ENCODE measurements at places on chromosomes 1 and 21. TPM values are rescaled to one million over a fixed set of nuclear protein-coding genes. Genes with fewer than 3 reads are reported as not detected.
A peak's percentile ranks its signal among the peaks of the same experiment; 100 is the strongest.

DNA sequence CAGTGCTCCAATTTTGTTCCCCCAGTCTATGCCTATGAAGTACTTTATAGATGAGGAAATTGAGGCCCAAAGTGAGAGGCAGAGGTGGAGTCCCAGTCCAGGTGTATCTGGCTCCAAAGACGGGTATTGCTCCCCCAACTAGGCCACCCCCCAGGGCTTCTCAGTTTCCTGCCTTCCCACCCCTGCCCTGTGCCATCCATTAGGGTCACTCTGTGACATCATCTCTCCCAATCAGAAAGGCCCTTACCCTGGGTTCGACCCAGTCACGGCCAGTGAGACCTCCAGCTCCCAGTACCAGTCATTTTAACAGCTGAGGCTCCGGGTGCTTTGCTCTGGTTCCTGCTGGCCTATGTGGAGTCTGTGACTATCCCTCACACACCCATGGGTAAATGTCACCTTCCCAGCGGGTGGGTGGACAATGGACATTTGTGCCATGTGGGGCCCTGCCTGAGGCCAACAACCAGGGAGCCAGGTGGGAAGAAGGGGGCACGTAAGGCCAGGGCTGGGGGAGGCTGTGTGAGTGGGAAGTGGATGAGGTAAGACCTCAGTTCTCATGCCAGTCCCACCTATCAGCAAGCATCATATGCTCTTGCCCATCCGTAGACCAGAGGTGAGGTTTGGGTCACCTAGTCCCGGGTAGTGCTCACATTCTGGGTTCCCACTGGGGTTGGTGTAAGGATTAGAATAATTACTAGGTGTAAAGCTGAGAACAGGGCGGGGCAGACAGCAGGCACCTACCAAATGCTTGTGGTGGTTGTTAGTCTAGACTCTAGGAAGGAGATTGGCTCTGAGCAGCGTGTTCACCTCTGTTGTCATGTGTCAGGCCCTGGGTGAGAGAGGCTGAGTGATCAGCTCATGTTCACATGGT lies 685.9 kb downstream of the MATN1 start:
- no peaks in the 10 kb centered on the region for H3K4me1 ChIP-seq
- no peak overlapping the region for H3K4me3 ChIP-seq
- H3K36me3 ChIP-seq: no peaks in the 10 kb centered on the region
- H3K27ac ChIP-seq: no peak overlapping the region

Gene LCE3D
- not detected for total RNA-seq

- H3K4me1 ChIP-seq: no peaks in the 10 kb centered on the region
- H3K27ac ChIP-seq: no peak overlapping the region
- DNase-seq: no peak
- no peaks in the 10 kb centered on the region for H3K27me3 ChIP-seq
Observed at GRCh38 chr1:29454616-29455380, 218.5 kb downstream of the PTPRU start.

Gene RHEX
- total RNA-seq: 4.6 TPM

DNA sequence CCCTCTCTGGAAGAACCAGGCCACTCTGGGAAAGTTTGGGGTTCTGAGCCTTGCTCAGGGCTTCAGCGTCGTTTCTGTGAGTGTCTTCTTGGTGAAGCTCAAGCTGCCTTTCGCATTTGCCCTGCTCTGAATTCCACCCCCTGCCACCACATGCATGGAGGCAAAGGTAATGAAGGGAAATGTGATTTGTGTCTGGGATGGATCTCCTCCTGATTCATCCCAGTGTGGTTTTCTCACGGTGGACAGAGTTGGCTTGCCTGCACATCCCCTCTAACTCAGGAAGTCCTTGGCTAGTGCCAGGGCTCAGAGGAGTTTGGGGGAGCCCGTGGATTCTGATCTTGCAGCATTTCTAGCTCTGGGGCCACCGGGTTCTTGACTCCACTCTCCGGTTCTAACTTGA lies 173.6 kb upstream of the RAB4A start:
- no peak overlapping the region for H3K27ac ChIP-seq
- H3K4me1 ChIP-seq: no peaks in the 10 kb centered on the region
- no peak overlapping the region for H3K4me3 ChIP-seq
- no peak for DNase-seq
- H3K36me3 ChIP-seq: no peaks in the 10 kb centered on the region
- no peaks in the 10 kb centered on the region for H3K27me3 ChIP-seq

DNA sequence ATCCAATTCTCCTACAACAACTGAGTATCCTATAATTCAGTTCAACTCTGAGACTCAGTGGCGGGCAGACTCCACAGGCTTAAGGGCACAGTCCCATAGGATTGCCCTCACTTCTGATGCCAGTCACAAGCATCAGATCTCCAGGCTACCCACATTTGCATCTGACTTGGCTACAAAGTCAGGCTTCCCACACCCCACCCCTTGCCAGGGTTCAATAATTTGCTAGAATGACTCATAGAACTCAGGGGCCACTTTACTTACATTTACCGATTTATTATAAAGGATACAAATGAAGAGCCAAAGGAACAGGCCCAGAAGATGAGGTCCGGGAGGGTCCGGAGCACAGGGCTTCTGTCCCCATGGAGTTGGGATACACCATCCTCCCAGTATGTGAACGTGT lies 36.0 kb upstream of the SLAMF9 start:
- H3K4me1 ChIP-seq: no peaks in the 10 kb centered on the region
- no peaks in the 10 kb centered on the region for H3K36me3 ChIP-seq
- no peak overlapping the region for H3K4me3 ChIP-seq

- H3K27ac ChIP-seq: no peak overlapping the region
- no peaks in the 10 kb centered on the region for H3K36me3 ChIP-seq
- H3K4me1 ChIP-seq: no peaks in the 10 kb centered on the region
Observed at GRCh38 chr21:27076025-27076424, 109.1 kb upstream of the ADAMTS5 start.

GRCh38 chr1:47522935-47523834 lies 85.3 kb downstream of the FOXD2 start:
- no peak overlapping the region for H3K27ac ChIP-seq
- H3K36me3 ChIP-seq: no peaks in the 10 kb centered on the region
- H3K4me1 ChIP-seq: no peaks in the 10 kb centered on the region
- no peaks in the 10 kb centered on the region for H3K27me3 ChIP-seq
- H3K4me3 ChIP-seq: no peak overlapping the region
- no peak for DNase-seq

DNA sequence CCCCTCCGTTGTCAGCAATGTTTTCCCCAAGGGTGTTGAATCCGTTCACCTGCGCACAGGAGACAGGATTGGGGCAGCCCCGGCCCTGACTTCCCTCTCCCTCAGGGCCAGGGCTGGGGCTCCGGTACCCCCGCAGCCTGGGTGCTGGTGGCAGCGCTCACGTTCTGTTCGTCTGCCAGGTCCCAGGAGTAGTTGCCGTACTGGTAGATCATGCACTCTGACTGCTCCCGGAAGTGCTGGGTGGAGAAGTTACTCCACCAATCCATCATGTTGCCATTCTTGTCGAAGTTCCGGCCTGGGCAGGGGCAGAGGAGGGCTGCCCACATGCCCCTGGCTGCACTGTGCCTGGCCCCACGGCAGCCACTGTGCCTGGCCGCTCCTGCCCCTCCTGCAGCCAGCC lies 6.1 kb downstream of the PRXL2B start:
- no peak overlapping the region for H3K4me3 ChIP-seq
- H3K27ac ChIP-seq: no peak overlapping the region
- peak; percentile 69 for DNase-seq
- peaks cover 2% of the 10 kb centered on the region for H3K4me1 ChIP-seq
- peaks cover 10% of the 10 kb centered on the region for H3K36me3 ChIP-seq
- peaks cover 23% of the 10 kb centered on the region for H3K27me3 ChIP-seq

- no peak overlapping the region for H3K27ac ChIP-seq
- no peaks in the 10 kb centered on the region for H3K4me1 ChIP-seq
- no peaks in the 10 kb centered on the region for H3K36me3 ChIP-seq
- H3K27me3 ChIP-seq: no peaks in the 10 kb centered on the region
- DNase-seq: no peak
Observed at GRCh38 chr1:212587016-212587887, 21.3 kb upstream of the ATF3 start.

- no peak overlapping the region for H3K4me3 ChIP-seq
- H3K36me3 ChIP-seq: no peaks in the 10 kb centered on the region
- no peak overlapping the region for H3K27ac ChIP-seq
- no peaks in the 10 kb centered on the region for H3K4me1 ChIP-seq
Observed at GRCh38 chr1:7515175-7515574, 255.9 kb upstream of the VAMP3 start.

GRCh38 chr1:115251856-115252255 lies 86.2 kb downstream of the NGF start:
- H3K27me3 ChIP-seq: no peaks in the 10 kb centered on the region
- DNase-seq: no peak
- no peak overlapping the region for H3K27ac ChIP-seq
- H3K36me3 ChIP-seq: no peaks in the 10 kb centered on the region

Gene ZNF695
- total RNA-seq: 0.30 TPM

Gene SYTL1
- 63.2 TPM for total RNA-seq

Gene POLR3GL
- 25.3 TPM for total RNA-seq

GRCh38 chr1:107058245-107059032 lies 2.0 kb downstream of the PRMT6 start:
- no peak for DNase-seq
- peaks cover 11% of the 10 kb centered on the region for H3K36me3 ChIP-seq
- no peak overlapping the region for H3K27ac ChIP-seq
- no peaks in the 10 kb centered on the region for H3K27me3 ChIP-seq
- H3K4me1 ChIP-seq: peaks cover 29% of the 10 kb centered on the region
- H3K4me3 ChIP-seq: peak overlapping the region; percentile 95

Gene C1orf167
- 0.86 TPM for total RNA-seq

DNA sequence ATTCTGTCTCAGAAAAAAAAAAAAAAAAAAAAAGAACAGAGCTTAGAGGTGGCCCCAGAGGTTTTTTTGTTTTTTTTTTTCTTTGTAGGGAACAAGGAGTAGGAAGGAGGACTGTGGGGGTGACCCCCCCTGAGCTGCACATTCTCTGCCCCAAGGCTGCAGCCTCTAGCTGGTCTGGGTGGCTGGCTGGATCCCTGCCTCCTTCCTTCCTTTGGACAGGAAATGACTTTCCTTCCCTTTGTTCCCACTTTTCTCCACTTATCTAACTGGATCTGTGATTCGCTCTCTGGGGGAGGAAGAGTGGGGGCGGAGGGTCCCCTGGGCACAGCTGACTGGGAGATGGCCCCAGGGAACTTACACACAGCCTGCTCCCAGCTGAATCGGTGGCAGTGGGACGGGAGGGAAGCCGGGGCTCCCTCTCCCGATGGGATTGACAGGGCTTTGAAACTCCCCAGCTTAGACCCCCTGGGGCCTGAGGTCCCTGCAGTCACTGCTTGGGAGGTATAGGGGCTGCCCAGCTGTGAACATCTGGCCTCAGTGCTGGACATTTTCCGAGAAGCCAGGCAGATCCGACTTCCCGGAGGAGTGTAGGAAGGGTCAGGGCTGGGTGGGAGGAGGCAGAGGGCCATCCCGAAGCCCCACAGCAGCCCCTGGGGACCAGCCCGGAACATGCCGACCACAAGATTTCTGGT lies 2.1 kb downstream of the FBLIM1 start:
- peak overlapping the region; percentile 9 for H3K4me3 ChIP-seq
- H3K4me1 ChIP-seq: peaks cover 71% of the 10 kb centered on the region
- H3K27ac ChIP-seq: peak overlapping the region; percentile 82
- H3K36me3 ChIP-seq: no peaks in the 10 kb centered on the region
- H3K27me3 ChIP-seq: peaks cover 4% of the 10 kb centered on the region
- DNase-seq: no peak
